ENCODE measurements at places on chromosomes 7 and 10.

- DNase-seq = no peak
Observed at GRCh38 chr10:14625192-14625631, 149.5 kb downstream of the FAM107B start.

GRCh38 chr10:63767138-63767801 lies 246.1 kb downstream of the REEP3 start:
- DNase-seq = no peak

DNA sequence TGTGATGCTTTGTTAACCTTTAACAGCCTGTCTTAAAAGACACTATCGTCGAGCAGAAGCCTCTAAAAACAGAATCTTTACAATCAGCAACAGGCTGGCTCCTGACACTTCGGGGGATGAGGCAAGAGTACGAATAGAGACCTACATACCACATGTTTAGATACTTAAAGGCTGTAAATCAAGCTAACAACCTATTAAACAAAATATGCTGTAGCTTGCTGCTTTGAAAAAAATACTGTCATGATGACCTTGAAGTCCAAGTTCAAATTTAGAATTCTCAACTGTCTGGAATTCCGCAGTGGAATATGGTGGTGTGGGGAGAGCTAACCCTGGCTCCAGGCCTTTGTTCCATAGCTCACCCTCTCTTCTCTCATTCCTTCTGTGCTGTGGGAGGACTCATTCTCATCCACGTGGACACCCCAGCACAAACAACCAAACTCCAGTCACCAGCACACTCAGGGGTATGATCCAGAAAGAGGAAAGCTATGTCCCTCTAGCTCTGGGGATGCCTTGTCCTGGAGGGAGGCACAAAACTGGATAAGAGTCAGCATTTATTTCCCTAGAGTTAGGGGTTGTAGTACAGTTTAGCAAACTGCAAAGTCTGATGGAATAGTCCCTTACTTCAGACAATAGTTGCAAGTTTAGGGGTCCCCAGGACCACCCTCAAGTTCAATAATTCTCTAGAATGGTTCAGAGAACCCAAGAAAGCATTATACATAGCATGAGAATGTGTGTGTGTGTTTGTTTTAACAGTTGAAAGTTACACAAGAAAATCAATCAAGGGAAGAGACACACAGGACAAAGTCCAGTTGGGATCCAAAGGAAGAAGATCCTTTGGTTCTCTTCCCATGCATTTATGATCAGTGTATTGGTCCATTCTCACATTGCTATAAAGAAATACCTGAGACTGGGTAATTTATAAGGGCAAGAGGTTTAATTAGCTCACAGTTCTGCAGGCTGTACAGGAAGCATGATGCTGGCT lies 196.1 kb upstream of the SVIL start:
- DNase-seq = no peak

DNA sequence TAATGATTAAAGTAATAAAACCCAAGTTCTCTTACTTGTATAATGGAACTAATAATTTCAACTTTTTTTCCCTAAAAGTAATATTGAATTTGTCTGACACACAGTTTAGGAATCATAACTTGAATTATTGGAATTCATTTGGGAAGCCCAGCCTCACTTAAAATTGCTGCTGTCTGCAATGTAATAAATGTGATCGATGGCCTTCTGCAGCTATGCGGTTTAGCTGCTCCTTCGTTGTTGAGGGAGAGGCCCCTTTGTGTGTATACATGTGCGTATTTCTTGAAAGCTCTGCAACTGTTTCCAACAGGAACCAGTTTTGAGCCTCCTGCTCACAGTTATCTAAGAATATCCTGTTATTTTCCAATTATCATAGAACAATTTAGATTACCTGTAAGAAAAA lies 152.5 kb downstream of the AKR1D1 start:
- DNase-seq = no peak

DNA sequence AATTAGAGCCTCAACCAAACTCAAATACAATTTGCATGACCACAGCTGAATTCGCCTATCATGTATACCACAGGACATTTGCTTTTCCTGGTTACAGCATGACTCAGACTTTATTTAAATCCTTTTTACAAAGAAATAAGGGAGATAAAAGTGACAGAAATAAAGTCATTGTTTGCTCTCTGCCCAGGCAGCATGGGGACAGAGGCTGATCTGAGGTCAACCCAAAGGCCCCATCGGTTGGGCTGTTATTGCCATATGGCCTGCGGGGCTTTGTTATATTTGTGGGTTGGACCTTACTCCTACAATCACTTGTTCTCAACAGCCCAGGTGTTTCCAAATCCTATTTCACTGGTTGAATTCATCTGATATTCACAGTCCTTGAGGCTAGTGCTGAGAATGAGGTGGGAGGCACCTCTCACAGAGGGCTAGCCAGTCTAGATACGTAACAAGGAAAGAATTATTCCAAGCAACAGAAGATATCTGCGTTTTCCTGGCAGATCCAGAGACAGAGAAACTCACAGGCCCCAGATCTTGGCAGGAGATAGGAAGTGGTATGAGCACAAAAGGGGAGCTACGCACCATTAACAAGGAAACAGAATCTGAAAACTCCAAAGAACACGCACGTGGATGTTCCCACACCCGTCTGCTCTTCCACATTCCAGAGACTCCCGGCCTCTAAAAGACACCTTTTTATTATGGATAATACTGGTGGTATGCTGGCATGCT lies 117.3 kb downstream of the HIPK2 start:
- no peak for DNase-seq

GRCh38 chr10:103192451-103193106 lies 493 bp downstream of the NT5C2 start:
- peak; percentile 93 for DNase-seq

GRCh38 chr7:31437250-31437865 lies 76.5 kb upstream of the ITPRID1 start:
- no peak for DNase-seq

DNA sequence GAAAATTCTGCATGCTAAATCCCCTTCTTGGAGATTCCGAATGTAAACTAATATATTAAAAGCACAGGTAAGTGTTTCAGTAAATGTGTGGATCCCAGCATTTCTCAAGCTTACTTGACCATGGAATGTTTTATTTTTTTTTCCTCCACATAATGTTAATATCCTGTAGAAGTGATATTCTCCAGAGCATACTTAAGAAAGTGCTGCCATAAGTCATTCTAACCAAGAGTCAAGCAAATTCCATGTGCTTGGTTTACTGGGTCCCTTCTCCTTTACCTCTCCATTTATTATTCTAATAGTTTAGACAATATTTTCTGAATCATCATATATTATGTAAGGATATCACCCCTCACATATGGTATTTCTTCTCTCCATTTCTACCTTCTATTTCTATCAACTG lies 266.9 kb upstream of the HPS1 start:
- DNase-seq = no peak

- DNase-seq = no peak
Observed at GRCh38 chr10:3525832-3526449, 259.1 kb downstream of the KLF6 start.

DNA sequence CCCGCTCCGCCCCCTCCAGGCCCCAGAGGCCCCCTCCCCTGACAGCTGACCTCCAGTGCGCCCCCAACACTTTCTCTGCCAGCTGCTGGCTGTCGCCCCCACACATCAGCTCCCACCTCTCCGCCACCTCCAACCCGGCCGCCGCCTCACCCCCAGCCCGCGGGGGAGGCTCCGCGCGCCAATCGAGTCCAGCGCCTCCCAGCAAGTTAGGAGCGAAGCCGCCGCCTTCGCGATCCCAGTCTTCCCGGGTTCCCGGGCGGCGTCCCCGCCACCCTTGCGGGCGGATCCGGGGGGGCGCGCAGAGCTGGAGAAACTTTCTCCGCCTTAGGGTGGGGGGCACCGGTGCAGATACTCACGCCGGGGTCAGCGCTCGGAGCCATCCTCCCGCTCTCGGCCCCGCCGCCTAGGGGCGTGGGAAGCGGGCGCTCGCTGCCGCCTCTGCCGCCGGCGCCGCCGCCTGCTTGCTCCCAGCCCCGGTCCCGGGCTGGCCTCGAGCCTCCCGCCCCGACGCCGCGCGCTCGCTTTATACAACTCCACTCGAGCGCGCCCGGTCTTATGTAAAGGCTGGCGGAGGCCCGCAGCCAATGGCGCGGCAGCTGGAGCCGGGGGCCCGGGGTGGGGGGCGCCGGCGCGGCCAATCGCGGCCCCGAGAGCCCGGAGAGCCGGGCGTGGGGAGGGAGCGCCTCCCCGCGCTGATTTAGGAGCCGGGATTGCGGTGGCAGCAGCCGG lies at the start of gene CRTAC1:
CRTAC1 (minus strand) TSS at position 529 of the 729 bp plus-strand sequence; CDS start at position 380, 149 bp downstream.
- no peak for DNase-seq

DNA sequence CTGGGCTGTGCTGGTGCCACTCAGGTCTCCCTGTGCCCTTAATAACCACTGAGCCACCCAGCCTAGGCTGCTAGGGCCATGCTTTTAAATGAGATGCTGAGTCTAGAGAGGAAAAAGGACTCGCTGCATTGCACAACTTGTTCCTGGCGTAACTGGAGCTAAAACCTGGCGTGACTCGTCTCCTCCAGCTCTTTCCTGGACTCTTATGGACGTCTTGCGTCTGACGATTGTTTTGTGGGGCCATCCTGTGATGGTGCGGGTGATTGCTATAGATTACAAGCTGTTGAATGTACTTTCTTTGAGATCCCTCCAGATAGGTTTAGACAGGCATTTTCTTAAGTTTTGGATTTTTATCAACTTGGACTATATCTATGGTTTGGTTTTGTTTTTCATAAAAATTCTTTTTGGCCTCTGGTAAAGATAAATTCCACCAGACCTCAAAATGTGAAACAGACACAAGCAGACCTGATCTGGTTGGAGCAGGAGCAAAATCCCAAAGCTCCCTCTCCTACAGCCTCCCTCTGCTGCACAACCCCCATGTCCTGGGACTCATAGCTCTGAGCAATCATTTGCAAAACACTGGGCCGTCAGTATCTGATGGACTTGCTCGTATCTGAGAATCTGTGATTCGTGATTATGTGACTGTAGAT lies 230.3 kb downstream of the ARHGAP12 start:
- no peak for DNase-seq

- DNase-seq = peak; percentile 54
Observed at GRCh38 chr10:31745612-31746376, 182.8 kb downstream of the ARHGAP12 start.

DNA sequence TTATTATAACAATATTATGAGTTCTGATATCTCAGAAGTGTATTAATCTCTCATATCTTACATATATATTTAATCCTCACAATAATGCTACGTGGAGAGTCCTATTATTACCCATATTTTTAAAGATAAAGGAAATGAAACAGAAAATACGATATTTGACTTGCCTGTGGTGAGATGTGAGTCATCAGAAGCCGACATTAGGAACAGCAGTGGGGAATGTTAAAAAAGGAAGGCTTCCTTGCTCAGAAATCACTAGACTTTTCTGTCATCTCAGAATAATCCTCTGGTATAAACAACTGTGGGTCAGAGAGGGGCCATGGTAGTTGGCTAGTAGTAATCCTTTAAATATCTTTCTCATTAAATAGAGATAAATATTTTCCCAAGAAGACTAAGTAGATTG lies 402.3 kb upstream of the PCDH15 start:
- peak; percentile 3 for DNase-seq

GRCh38 chr7:45704683-45705016 lies 130.5 kb downstream of the ADCY1 start:
- no peak for DNase-seq

- no peak for DNase-seq
Observed at GRCh38 chr10:82497439-82497838, 622.4 kb downstream of the NRG3 start.

DNA sequence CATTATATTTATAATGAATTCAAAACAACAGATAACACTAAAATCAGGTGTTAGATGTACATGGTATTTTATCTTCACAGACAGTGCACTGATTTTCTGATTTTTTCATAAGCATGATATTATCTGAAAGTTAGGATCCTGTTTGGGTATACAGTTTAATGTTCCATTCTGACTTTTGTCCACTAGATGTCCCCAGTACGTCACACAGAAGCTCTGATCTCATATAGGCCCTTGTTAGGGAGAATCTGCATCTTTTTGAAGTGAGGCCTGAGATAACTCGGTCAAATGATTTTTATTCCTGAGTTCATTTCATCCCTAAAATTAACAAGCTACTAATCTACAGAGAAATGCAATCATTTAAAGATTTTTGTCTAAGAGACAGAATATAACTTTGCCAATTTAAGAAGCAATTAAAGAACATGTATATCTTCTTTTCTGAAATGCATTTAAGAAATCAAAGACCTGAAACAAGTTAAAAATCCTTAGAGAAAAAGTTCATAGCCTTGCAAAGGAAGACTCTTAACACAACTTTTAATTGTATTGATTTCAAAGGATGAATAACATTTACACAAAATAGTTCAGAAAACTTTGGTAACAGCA lies 72.0 kb upstream of the TES start:
- DNase-seq = peak; percentile 72

- no peak for DNase-seq
Observed at GRCh38 chr7:3430588-3430987, 129.5 kb downstream of the SDK1 start.

DNA sequence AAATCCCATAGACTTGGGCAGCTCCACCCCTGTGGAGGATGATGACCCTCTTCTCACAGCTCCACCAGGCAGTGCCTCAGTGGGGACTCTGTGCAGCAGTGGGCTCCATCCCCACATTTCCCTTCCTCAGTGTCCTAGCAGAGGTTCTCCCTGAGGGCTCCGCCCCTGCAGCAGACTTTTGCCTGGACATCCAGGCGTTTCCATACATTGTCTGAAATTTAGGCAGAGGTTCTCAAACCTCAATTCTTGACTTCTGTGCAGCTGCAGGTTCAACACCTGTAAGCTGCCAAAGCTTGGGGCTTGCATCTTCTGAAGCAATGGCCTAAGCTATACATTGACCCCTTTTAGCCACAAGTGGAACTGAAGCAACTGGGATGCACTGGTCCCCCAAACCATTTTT lies 31.8 kb downstream of the NEUROG3 start:
- DNase-seq = no peak

- no peak for DNase-seq
Observed at GRCh38 chr10:70682920-70683600, 10.8 kb downstream of the ADAMTS14 start.

- DNase-seq = no peak
Observed at GRCh38 chr10:22681301-22681700, 33.1 kb downstream of the PIP4K2A start.

- DNase-seq = no peak
Observed at GRCh38 chr10:78865931-78866717, 202.6 kb upstream of the ZMIZ1 start.

DNA sequence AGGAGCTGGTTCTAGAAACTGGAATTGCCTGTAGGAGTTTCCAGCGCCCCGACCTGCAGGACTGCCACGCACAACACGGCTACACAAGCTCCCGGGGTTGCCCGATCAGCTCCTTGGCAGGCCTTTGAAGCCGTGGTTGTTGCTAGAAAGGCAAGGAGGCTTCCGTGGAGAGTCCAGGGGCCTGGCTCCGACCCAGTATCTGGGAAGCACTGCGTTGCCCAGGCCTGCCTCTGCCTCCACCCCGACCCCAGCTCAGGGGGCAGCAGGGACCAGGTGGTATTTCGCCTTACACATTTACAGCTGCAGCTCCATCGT lies 54.4 kb downstream of the PROSER2 start:
- DNase-seq = no peak

All from GM12865 (cell line).